Central memory CD8-positive, alpha-beta T cell (primary cell): ENCODE measurements at places on chromosomes 7 and 10.

DNA sequence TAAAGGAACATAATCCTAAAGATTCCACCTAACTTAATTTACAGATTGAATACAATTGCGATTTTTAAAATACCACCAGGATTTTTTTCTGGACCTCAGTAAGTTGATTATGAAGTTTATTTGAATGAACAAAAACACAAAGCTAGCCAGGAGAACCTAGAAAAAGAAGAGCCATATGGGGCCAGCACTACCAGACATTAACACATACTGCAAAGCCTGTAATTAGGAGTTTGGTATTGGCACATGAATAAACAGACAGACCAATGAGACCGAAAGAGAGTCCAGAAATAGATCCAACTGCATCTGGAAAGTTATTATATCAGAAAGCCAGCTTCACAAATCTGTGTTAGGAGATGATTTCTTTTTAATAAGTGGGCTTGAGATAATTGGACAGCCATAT lies 105.5 kb upstream of the CHST15 start:
- H3K4me1 ChIP-seq, result no peaks in the 10 kb centered on the region
- H3K36me3 ChIP-seq, result no peaks in the 10 kb centered on the region
- peaks cover 49% of the 10 kb centered on the region for H3K27me3 ChIP-seq
- H3K27ac ChIP-seq, result no peak overlapping the region

DNA sequence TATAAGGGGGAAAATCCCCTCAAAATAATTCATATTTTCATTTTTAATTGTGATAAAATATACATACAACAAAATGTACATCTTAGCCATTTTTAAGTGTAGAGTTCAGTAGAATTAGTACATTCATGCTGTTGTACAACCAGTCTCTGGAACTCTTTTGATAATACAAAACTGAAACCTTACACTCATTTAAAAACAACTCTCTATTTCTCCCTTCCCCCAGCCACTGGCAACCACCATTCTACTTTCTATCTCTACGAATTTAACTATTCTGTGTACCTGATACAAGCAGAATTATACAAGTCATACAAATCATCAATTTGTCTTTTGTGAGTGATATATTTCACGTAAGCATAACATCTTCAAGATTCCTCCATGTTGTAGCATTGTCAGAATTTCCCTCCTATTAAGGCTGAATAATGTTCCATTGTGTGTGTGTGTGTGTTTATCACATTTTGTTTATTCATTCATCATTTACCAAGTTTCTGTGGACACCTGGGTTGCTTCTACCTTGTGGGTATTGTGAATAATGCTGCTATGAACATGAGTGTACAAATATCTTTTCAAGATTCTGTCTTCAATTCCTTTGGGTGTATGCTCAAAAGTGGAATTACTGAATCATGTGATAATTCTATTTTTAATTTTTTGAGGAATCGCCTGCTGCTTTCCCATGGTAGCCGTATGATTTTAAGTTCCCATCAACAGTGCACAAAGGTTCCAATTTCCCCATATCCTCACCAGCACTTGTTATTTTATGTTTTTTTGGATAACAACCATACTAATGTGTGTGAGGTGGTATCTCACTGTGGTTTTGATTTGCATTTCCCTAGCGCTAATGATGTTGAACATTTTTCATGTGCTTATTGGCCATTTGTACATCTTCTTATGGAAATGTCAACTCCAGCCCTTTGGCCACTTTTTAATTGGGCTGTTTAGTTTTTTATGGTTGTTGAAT lies 4.7 kb upstream of the EBLN1 start:
- H3K4me1 ChIP-seq, result no peaks in the 10 kb centered on the region
- no peak overlapping the region for H3K27ac ChIP-seq
- no peaks in the 10 kb centered on the region for H3K36me3 ChIP-seq
- DNase-seq, result no peak

DNA sequence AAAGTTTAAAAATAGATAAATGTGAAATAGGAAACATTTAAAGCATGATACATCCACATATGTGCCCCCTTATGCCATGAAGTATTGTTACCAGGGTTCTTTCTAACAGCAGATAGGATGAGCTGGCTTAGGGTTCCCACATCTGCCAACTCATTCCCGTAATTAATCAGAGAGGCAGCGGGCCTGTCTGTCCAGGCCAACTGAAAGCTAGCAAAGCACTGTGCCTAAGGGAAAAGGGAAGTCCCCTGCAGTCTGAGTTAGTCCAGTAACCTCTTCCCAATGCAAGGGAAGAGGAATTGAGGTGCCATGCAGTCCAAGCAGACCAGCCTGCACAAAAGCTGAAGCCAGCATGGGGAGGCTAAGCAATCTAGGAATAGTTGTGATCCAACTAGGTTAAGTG lies 18.3 kb upstream of the ZC3HAV1L start:
- no peaks in the 10 kb centered on the region for H3K27me3 ChIP-seq
- no peak overlapping the region for H3K4me3 ChIP-seq
- H3K4me1 ChIP-seq, result peaks cover 6% of the 10 kb centered on the region
- no peak for DNase-seq
- H3K27ac ChIP-seq, result no peak overlapping the region

DNA sequence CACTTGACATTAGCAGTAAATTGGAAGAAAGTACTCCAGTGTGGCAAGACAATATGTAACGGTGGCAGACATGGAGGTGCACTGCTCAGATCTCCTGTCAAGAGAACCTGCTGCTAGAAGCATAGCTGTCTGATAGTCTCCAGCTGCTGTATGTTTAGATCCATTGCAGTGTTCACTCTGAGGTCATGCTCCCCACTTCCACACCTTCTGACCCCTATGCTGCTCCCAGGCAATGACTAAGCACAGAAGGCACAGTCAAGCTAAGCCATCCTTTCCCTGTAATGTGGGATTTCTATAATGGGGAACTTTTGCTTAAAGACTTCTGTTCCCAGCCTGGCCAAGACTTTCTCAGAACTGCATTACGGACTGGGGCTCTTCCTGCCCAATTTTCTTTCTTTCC lies 315.8 kb downstream of the HPSE2 start:
- no peaks in the 10 kb centered on the region for H3K27me3 ChIP-seq
- DNase-seq, result no peak
- no peaks in the 10 kb centered on the region for H3K36me3 ChIP-seq
- no peak overlapping the region for H3K27ac ChIP-seq

- H3K36me3 ChIP-seq, result peaks cover 3% of the 10 kb centered on the region
- no peaks in the 10 kb centered on the region for H3K27me3 ChIP-seq
- peaks cover 59% of the 10 kb centered on the region for H3K4me1 ChIP-seq
- no peak for DNase-seq
- H3K27ac ChIP-seq, result no peak overlapping the region
These were observed 49.5 kb downstream of the SMURF1 start for GRCh38 chr7:99094401-99094800.
